ENCODE measurements at places on chromosomes 12 and 14. TPM values are rescaled to one million over a fixed set of nuclear protein-coding genes. Genes with fewer than 3 reads are reported as not detected.

IAPP gene
- total RNA-seq, result not detected

CLEC1B gene
- not detected for total RNA-seq

C14orf132 gene
- total RNA-seq, result 39.1 TPM

LMNTD1 gene
- total RNA-seq, result not detected

DNA sequence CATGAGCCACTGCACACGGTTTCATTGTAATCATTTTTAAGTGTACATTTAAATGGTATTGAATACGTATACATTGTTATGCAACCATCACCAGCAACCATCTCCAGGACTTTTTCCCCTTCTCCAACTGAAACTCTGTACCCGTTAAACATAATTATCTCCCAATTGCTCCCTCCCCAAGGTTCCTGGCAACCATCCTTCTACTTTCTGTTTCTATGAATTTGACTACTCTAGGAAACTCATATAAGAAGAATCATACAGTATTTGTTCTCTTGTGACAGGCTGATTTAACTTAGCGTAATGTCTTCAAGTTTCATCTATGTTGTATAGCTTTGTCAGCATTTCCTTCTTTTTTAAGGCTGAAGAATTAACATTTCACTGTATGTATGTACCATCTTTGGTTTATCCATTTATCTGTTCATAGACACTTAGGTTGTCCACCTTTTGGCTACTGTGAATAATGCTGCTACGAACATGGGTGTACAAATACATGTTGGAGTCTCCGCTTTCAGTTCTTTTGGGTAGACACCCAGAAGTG is 223.1 kb downstream of the EFCAB11 start:
- DNase-seq, result no peak

CLEC1A gene
- total RNA-seq, result 7.0 TPM

TAS2R42 gene
- not detected for total RNA-seq
